ENCODE measurements at places on chromosomes 12 and 14.

- DNase-seq: no peak
Observed at GRCh38 chr12:92439420-92439805, 263.4 kb upstream of the PLEKHG7 start.

DNA sequence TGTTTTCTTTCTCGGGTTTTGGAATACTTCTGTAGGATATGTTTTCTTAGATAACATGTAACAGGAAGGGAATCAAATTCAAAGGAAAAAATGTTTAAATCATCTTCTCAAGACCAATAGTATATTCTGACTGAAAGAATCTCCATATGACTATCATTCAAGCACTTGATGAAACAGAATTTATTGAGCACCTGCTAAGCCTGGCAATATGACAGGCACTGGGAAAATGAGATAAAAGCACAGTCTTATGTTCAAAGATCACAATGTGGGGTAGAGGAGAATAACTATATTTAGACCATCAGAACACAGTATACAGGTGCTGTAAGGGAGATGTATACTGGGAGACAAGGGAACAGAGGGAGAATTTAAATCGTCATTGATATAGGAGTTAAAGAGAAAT is 19.1 kb upstream of the TMEM30B start:
- no peak for DNase-seq

GRCh38 chr12:70756118-70756517 is 118.9 kb upstream of the PTPRB start:
- no peak for DNase-seq

GRCh38 chr14:62694075-62694474 is 351.2 kb downstream of the KCNH5 start:
- no peak for DNase-seq

DNA sequence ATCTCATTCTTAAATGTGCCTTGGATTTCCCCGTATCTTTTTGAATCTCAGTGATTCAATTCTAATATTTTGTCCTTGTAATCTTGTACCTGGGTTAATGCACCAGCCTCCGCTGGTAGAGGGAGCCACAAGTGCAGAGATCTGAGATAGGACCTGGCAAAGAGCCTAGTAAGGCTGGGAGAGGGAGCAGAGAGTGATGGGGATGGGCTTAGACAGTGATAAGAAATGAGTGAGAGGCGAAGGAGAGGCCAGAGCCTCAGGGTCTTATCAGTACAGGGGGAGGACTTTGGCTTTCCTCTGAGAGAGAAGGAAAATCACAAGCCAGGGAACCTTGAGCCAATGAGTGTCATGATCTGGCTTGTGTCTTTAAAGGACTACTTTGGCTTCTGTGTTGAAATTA is 30.5 kb upstream of the LMNTD1 start:
- no peak for DNase-seq

GRCh38 chr12:52873832-52874572 is 25.2 kb upstream of the KRT78 start:
- no peak for DNase-seq

GRCh38 chr12:54684636-54685630 is 36.8 kb upstream of the DCD start:
- DNase-seq: no peak

GRCh38 chr12:1367331-1368291 is 226.8 kb downstream of the FBXL14 start:
- no peak for DNase-seq

- DNase-seq: no peak
Observed at GRCh38 chr12:64670919-64671639, 60.8 kb downstream of the RASSF3 start.

- DNase-seq: no peak
Observed at GRCh38 chr12:5268424-5269210, 163.3 kb upstream of the NTF3 start.

DNA sequence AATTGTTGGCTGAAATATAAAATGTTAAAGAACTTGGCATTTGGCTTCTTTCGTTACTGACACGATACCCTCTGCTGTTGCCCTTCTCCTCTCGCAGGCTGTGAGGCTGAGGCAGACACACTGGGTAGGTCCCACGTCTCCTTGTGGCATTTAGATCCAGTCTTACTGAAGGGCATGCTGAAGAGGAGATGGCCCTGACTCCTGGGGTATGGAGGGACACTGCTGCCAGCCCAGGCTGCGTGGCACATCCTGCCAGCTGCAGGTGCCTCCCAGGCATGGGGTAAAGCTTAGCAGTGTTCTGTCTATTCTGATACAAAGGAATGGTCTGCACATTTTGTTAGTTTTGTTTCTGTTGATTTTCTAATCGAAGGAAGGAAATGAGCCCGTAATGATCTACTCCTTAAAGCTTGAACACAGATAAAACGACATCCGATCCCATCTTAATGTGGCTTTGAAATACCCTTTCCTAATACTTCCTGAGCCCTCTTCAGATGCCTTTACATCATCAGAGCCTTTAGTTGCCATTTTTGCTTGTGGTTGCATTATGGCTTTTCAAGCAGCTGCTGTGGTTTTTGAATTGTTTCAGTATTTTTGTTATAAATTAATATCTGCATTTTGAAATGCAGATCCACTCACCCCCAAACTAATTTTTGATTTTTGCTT is 61.1 kb downstream of the WDR20 start:
- no peak for DNase-seq

DNA sequence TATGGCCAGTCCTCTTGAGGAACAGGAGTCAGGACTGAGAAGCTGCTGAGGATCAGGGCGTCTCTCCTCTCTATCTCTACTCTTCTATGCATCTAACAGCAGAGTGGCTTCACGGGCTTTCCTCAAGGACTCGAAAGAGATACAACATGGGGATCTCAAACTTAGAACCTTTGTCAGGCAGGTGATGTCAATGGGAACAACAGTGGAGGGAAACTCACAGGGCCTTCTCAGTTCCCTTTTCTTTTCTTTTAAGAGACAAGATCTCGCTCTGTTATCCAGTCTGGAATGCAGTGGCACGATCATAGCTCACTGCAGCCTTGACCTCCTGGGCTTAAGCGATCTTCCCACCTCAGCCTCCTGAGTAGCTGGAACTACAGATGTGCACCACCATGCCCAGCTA is 127.6 kb downstream of the PTPN11 start:
- DNase-seq: no peak

- no peak for DNase-seq
Observed at GRCh38 chr14:61524211-61524806, 171.0 kb upstream of the HIF1A start.

- no peak for DNase-seq
Observed at GRCh38 chr14:103433916-103434563, 48.8 kb downstream of the MARK3 start.

GRCh38 chr12:105744371-105745058 is 394.2 kb downstream of the NUAK1 start:
- DNase-seq: no peak

GRCh38 chr14:93017301-93017797 is 94.4 kb downstream of the CHGA start:
- DNase-seq: no peak

DNA sequence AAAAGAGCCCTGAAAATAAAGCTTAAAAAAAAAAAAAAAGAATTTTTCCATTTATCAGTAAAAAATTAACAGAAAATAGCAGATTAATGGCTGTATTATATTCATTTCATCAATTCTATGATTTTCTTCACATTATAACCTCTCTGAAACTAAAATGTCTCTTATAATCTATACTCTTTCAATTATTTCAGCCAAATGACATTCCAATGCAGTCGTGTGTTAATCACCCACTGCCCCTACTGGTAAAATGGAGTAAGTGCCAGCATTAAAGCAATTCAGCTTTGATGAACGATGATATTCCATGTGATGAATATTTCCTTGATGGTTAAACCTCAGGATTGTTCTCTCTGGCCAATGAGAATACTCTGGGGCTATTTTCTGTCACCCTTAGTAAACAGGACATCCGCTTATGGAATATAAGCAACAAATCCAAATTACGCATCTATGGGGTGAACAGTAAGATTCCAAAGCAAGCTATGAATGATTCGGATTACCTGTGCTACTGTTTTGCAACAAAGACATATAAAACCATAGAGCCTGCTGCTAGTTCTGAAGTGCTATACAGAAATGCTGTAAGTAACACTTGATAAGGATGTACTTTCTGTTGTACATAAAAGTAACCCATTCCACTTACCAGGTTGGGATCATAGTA is 20.3 kb upstream of the SYCP3 start:
- DNase-seq: no peak

- no peak for DNase-seq
Observed at GRCh38 chr12:25208554-25208953, 13.5 kb downstream of the ETFRF1 start.

GRCh38 chr14:62053188-62053587 is 291.0 kb downstream of the SNAPC1 start:
- no peak for DNase-seq

DNA sequence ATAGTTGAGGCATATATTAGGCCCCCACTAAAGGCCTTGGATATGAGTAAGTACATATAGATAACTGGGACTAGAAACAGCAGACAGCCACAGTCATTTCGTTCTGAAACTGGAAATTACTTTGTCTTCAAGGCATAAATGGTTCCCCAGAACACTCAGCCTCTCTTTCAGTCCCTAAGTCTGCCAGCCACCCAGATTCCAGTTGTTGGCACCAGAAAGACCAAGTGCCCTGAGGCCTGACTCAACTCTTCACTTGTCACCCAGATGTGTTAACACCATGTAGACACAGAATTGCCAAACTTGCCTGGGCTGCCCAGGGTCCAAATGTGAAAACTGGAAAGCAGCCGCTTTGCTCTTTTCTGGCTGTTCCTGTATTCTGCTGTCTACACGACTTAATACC is 3.0 kb upstream of the LGALS3 start:
- no peak for DNase-seq

- no peak for DNase-seq
Observed at GRCh38 chr12:111715279-111715678, 29.4 kb downstream of the ACAD10 start.

DNA sequence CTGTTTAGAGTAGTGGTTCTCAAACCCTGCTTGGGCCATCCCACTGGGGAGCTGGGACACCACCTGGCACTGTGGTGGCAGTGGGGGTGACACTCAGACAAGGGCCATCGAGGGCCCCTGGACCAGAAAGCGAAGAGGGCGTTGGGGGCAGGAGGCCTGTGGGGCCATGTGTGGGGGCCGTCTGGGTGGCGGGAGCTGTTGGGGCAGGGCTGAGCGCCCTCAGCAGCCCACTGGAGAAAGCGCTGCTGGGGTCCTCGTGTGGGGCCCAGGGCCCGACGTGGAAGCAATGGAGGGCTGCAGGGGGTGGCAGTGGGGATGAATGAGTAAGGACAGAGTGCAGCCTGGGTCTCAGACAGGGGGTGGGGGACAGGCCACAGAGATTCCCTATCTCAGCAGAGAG is 5.9 kb upstream of the ADSS1 start:
- DNase-seq: no peak

DNA sequence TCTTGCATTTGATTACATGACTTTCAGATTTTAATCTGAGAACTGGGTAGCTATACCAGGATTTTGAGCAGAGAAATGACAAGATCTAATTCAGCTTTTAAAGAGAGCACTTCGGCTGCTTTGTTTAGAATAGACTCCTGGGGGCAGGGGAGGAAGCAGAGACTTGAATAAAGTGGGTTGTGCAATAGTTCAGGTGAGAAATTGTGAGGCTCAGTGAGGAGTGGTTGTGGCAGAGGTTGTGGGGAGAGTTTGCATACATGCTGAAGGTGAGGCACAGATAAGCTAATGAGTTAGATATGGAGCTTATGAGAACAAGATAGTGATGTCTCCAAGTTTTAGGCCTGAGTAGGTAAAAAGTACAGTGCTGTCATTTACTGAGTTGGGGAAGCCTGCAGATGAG is 281.4 kb downstream of the FLRT2 start:
- no peak for DNase-seq

DNA sequence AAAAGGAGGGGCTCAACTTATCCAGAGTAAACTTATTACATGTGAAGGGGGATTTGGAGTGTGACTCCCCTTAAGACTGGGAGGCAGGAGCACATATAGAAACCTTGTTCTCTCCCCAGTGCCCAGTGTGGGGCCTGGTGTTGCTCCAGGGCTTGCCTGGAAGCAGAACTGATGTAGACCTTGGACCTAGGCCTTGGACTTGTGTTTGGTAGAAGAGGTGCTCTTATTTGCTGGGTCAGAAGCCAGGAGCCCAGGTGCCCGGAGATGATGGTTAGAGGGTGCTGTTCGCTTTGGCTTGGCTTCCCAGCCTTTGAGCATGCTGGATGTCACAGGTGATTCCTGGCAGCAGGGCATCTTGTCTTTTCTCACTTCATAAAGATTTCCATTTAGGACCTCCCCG is 110.4 kb downstream of the SMOC1 start:
- no peak for DNase-seq

DNA sequence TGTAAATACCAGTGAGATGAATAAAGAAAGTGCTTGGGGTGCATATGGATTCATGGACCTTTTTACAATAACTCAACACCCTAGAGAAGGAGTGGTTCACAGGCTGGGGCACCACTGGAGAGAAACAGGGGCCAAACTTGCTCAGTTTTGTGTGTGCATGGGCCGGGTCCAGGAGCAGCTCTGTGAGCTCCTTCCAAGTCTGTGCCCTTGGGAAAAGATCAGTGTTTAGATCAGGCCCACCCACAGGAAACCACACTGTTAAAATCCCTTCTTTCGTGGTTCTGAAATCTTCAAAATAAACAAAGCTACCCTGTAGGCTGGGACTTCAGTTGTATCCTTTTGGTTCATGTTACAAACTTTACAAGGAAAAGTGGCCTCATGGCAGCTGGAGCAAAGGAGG is 156.1 kb upstream of the TMEM260 start:
- DNase-seq: no peak

DNA sequence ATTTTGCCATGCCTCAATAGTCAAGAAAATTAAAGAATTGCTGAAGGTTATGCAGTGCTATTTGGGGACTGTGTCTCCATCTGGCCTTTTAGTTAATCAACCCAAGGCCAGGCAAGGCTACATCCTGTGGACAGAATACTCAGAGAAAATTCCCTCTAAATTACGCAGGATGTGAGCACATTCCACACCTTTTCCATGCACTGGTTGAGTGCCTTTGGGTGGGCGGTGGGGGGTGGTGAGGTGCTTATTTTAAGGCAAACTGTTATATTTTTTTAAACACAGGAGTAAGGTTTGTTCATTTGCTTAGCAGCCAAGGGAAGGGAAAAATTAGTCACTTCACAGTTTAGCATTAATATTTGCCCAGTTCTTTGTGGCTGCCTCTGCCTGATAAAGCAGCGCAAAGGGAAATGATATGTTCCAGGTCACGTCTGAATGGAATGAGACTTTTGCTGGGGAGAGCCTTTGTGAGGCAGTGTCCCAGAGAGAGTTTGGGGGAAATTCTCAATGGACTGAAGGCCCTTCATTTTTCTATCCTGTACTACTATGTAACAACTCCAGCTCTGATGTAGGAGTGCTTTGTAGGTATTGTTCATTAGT is 17.2 kb upstream of the KCNA5 start:
- DNase-seq: no peak

DNA sequence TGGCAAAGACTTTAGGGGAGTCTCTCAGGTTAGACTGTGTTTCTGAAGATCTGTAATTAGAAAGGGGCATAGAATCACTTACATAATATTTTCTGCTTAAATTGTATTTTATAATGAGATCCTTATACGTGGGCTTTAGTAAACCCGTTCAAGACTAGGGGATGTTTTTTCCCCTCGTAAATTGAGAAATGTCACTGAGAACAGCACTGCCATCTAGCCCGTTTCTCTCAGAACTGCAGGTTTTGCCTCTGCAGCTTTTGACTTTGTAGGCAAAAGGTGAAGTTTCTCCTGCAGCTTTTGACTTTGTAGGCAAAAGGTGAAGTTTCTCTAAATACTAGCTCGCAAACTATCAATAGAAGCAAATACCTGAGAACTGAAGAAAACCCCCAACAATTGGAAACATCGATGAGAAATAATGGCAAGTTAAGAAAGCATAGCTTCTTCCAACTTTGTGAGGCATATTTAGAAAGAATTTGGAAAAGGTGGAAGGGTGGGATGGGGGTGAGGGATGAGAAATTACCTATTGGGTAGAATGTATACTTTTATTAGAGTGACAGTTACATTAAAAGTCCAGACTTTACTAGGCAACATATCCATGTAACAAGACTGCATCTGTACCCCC is 9.9 kb upstream of the ASPG start:
- DNase-seq: no peak

All from GOT3 (cell line).